ENCODE measurements at places on chromosomes 4 and X.

DNA sequence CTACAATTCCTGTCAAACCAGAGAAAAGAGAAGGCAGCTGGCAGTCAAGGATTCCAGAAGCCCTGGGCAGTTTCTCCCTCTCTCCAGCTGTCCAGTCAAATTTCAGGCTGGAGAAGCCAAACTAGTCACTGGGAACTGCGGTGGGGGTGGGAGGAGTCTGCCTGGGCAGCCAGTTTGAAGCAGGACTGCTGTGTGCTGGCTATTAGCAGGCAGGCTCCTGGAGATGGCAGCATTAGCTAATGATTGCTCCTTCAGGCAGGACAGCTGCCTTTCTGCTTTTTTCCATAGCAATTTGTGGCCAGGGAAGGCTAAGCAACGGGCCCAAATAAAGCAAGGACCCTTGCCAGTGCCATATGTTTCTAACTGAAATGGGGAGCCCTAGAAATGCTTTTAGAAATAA is 44.7 kb upstream of the FGF13 start:
- DNase-seq: no peak

DNA sequence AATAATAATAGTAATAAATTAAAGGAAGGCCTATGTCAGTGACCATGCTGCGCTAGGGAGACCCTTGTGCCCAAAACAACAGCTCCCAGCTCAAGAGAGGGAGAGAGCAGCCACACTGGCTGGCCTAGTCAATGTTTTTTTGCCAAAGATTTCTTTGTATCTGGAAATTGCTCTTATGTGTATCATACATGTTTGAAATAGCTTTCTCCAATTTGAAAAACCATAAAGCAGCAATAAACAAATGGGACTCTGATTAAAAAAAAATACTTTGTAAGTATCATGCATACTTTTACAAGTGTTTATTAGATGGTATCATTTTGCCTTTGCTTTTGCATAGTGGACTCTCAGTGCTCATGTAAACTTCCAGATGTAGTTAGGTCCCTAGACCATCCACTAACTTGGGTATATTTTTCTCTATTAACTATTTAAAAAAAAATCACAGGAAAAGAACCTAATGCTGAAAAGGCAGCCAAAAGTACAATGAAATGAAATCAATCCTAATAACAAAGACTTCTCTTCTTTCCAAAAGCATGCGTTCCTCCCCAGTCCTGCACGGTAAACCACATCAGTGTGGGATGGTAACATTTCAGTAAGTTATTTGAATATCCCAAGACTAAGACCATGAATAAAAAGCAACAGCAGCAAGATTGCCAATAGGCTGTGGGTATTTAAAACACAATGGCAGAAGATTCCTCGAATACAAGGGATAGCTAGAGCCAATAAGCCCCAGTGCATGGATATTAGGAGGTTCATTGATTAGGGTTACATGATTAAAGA is 117.6 kb downstream of the PALLD start:
- no peak for DNase-seq

DNA sequence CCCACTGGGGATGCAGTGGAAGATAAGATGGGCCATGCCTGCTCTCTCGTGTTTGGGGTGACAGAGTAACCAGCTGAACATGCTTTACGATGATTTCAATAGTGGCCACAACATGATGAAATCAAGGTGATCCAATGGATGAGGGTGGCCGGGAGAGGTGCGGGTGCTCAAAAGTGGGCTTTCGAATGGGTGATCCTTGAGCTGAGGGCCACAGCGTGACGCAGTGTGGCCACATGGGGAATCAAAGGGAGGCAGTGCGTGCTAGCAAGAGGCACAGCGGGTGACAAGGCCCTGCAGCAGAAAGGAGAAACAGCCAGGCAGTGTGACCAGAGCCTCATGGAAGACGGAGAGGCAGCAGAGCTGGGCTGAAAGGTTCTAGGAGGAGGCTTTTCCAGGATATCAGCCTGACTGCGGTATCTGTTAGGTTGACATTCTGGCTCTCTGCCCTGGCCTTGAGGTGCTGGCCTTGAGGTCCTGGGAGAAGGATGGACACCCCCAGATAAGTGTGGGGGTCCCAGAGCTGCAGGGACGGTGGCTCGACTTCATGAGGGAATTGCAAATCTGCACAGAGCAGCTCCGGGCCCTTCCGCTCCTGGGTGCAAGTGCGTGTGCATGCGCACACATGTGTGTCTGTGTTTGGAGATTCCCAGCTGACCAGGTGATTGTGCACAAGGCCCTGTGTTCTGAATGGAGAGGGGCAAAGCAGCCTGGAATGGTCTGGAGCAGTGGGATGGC is 38.0 kb upstream of the GPR78 start:
- no peak for DNase-seq

DNA sequence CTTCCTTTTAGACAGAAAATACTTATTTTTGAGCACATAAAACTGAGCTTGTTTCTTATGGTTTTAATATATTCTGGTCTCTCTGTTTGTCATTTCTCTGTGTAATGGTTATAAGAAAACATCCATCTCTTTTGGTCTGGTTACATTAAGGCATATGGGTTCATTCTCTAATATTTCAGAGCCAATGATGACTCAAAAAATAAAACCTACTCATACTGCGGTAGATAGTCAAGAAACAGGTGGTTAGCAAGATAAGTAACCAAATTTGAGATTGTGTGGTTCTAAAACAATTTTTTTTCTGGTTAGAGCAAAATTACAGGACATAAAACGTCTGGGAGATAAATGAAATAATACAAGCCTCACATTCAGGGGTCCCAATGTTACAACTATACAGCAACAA is 654.5 kb downstream of the STIM2 start:
- DNase-seq: no peak

- DNase-seq: no peak
Observed at GRCh38 chr4:150050566-150050965, 27.7 kb upstream of the DCLK2 start.

DNA sequence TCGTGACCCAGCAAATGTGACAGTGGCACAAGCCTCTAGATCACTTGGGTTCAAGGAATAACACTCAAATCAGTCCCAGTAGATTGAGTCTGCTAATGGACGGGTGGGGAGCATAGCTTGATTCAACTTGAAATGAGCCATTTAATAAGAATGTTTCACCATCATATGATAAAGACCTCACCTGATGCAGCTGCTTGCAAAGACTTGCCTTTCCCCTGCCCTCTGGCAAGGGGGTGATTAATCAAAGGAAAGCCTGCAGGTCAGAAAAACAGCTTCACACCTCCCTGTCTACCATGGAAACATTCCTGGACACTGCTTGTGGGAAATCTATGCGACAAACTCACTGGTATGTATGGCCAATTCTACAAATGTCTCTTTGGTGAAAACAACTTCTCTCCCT is 54.5 kb downstream of the CD99L2 start:
- DNase-seq: no peak

DNA sequence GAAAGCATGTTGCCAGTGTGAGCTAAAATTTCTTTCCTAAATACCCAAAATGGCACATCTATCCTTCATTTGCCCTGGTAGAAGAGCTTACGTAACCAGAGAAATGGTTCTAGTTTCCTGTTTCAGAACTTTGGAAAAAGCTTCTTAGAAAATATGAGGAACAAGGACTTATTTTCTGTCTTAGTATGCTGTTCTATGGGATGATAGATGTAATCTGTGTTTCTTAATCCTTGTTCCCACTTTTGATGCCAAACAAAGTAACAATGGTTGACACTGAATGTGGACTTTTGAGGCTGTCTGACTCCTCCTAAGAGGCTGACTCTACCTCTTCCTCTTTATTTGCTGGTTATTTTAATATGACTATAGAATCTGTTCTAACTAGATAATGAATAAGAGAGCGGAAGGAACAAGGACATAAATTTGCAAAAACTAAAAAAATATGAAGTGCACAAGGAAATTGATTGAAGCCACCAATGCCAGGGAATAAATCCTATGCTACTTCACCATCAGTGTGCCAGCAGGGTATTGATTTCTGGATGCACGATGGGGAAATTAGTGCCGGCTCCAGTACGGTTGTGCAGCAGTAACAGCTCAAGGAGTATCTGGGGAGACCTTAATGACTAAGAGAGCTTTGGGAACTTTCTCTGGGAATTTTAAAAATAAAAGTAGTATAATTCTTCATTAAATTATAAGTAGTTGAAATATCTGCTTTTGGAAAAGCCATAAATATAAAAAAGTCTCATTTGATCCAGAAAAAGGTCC is 39.4 kb upstream of the TET2 start:
- no peak for DNase-seq

DNA sequence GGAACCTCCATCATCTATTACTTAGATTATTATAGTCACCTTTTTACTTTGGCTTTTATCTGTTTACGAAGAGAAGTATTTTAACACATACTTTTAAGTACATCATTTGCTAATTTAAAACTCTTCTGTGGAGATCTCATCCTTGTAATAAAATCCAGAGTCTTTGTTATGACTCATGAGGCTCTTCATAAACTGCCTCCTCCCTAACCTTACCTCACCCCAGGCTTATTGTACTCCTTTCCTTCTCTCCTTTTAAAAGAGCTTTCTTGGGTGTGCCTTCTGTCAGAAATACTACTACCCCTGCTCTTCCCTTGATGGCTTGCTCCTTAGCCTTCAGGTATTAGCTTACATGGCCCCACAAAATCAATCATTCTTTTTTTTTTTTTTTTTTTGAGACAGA is 6.6 kb downstream of the ARL9 start:
- DNase-seq: no peak

GRCh38 chrX:38041237-38041636 is 34.9 kb downstream of the SYTL5 start:
- DNase-seq: no peak

GRCh38 chr4:89538886-89539285 is 231.3 kb upstream of the GPRIN3 start:
- no peak for DNase-seq

- no peak for DNase-seq
Observed at GRCh38 chrX:132022967-132023895, at the start of gene STK26. Gene STK26 (plus strand): TSS chrX:132023302. CDS start chrX:132023618, 316 bp downstream.

DNA sequence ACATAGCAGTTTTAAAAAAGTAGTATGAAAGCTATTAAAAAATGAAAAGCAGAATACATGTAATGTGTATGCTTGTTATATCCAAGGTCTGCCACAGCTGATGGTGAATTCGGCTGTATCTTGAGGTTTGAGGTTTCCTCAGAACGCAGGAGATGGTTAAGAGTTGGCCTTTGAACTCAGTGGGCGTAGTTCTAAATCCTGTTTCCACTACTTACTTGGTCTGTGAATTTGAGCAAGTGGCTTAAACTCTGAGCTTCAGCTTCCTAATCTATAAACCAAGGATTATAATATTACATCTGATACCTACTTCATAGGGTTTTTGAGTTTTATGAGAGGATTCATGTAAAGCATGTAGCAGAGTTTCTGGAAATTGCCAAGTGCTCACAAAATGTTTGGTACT is 125.2 kb downstream of the STIM2 start:
- DNase-seq: no peak

GRCh38 chr4:13470379-13470778 is 13.8 kb downstream of the RAB28 start:
- no peak for DNase-seq

GRCh38 chrX:129980540-129981199 is 1.8 kb upstream of the BCORL1 start:
- DNase-seq: peak; percentile 5

DNA sequence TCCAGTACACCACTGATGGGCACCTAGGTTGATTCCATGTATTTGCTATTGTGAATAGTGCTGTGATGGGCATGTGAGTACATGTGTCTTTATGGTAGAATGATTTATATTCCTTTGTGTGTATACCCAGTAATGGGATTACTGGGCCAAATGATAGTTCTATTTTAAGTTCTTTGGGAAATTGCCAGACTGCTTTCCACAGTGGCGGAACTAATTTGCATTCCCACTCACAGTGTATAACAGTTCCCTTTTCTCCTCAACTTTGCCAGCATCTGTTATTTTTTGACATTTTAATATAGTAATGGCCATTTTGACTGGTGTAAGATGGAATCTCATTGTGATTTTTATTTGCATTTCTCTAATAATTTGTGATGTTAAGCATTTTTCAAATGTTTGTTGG is 25.9 kb downstream of the CC2D2A start:
- no peak for DNase-seq

DNA sequence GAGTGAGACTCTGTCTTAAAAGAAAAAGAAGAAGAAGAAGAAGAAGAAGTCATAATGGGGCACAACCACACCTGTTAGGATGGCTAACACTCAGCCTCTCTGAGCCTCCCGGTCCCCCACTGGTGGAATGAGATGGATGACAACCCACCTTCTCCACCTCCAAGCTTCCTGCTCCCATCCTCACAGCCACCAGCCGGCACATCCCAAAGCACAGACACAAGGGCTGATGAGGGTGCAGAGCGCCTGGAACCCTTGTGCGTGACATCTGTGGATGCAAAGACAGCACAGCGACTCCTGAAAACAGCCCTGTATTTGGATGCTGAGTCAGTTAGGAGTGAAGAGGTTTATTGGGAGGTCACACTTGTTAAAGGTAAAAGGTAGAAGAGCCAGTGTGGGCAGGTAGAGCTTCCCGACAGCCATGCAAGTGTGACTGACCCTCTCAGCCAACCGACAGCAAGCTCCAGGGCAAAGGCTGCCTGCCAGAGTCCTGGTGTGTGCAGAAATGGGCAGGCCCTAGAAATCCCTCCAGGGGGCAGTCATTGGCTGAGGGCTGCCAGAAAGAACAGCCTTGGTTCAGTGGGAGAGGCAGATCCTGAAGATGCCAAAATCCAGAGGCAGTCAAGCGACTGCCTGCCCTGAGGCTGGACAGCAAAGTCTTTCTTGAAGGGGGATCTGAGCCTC is 26.6 kb upstream of the MAN2B2 start:
- DNase-seq: no peak

Measured in cortex of kidney (tissue), 1 donor.